Epithelial cell of proximal tubule (primary cell): ENCODE measurements at places on chromosomes 3 and 15.

GRCh38 chr3:172622916-172623700, 87.8 kb downstream of the NCEH1 start:
- peak; percentile 44 for DNase-seq

- DNase-seq: no peak
Observed at GRCh38 chr3:193771011-193771652, 178.1 kb downstream of the OPA1 start.

DNA sequence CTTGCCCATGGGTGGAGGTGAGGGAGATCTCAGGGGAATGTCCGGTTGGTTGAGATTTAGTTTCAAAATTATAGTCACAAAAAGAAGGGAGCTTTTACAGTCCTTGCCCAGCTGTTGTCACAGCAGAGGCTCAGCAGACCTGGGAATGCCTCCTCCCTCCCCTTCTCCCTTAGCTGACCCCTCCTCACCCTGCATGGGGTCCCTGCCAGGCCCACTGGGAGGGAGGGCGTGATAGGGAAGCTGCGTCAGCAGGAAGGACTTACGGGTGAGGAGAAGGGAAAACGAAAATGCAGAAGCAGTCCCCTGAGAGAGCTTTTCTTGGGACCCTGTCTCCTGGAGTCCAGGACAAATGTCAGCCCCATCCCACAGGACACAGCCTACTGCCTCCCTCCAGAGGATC, 18.9 kb downstream of the SCN5A start:
- no peak for DNase-seq

DNA sequence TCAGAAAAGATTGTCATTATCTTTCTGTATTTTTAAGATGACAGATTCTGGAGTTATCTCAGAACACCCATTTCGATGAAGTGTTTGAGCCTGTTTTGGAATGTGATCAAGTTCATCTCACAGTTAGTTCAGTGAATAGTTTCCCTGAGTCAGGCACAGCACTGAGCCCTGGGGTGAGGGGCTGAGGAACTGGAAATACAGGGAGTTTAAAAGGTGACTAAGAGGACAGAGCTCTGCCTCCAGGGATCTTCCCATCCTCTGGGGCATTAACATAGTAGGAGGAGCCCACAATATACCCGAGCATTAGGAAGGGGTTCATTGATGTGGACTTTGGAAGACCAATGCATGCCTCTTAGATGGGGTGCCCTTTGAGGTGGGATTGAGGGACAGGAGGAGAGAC, 355.1 kb downstream of the CLSTN2 start:
- DNase-seq: no peak

DNA sequence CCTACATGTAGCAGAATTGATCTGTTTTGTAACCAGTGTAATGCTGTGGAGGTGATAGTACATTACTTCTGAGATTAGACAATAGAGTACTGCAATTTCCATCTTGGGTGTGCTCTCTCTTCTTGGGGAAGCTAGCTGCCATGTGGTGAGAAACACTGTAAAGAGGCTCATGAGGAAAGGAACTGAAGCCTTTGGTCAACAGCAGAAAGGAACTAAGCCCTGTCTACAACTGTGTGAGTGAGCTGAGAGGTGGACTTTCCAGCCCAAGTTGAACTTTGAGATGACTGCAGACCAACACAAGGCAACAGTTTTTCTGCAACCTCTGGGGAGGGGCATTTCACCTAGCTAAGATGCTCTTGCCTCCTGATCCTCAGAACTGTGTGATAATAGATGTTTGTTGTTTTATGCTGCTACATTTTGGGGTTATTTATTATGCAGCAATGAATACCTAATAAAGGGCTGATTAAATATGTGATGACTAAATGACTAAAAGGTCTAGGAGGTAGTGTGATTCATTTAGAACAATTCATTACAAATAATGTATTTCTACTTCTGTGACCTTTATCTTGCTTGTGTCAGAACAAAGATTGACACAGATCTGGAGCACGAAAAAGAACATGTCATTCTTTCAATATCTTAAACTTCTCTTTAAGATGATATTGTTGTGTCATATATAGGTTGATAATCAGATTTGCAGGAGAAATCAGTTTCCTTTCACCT, 121.6 kb upstream of the THRB start:
- no peak for DNase-seq
